Metanephros (tissue), 2 donors: ENCODE measurements at places on chromosomes 7 and 10. TPM values are rescaled to one million over a fixed set of nuclear protein-coding genes. Genes with fewer than 3 reads are reported as not detected.

Gene CCAR1
- total RNA-seq, result 45.4 TPM

Gene PPP1R3A
- 28.7 TPM for total RNA-seq

Gene EPHA1
- total RNA-seq, result 11.1 TPM

Gene LRRD1
- 0.82 TPM for total RNA-seq

Gene GPR85
- 1.5 TPM for total RNA-seq

Gene HPSE2
- 4.0 TPM for total RNA-seq

Gene TUBB8
- total RNA-seq, result 0.12 TPM
